Glutamatergic neuron (in vitro differentiated cells): ENCODE measurements at places on chromosomes 11 and 22. TPM values are rescaled to one million over a fixed set of nuclear protein-coding genes. Genes with fewer than 3 reads are reported as not detected.

The GLB1L3 gene
- 0.83 TPM for total RNA-seq

GRCh38 chr11:46555267-46556054 lies 38.4 kb downstream of the AMBRA1 start:
- DNase-seq, result no peak

GRCh38 chr11:131522851-131523250 lies 152.4 kb downstream of the NTM start:
- DNase-seq, result no peak

GRCh38 chr22:48794906-48795305 lies 1032.8 kb downstream of the BRD1 start:
- DNase-seq, result no peak

DNA sequence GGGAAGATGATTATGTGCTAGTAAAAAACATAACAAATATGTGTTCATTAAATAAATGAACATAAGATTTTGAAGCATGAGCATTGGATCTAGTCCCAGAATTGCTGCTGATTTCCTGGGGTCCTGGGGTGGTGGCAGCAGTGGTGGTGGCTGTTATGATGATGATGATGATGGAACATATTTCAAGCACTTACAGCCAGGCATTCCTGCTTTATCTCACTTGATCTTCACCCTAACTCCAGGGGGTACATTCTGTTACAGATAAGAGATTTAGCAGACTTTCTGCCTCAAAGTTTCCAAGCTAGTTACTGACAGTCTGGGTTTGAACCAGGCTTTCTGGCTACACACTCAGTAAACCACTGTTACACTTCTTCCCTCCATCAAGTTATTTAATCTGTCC lies 5.2 kb downstream of the TRAPPC4 start:
- no peak for DNase-seq

GRCh38 chr11:85779956-85780640 lies 30.8 kb downstream of the SYTL2 start:
- DNase-seq, result no peak

The TUBA8 gene
- total RNA-seq, result 3.7 TPM

The NAALAD2 gene
- total RNA-seq, result 7.2 TPM

DNA sequence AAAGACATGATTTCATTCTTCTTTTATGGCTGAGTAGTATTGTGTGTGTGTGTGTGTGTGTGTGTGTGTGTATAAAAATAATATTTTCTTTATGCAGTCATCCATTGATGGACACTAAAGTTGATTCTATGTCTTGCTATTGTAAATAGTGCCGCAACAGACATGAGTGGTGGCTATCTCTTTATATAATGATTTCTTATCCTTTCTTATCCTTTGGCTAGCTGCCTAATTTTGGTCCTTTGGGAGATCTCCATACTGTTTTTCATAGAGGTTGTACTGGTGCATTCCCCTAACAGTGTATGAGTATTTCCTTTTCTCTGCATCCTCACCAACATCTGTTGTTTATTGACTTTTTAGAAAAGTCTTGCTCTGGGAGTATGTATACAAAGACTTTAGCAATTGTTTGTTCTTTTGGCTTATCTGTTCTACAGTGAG lies 107.0 kb downstream of the STIM1 start:
- DNase-seq, result no peak

DNA sequence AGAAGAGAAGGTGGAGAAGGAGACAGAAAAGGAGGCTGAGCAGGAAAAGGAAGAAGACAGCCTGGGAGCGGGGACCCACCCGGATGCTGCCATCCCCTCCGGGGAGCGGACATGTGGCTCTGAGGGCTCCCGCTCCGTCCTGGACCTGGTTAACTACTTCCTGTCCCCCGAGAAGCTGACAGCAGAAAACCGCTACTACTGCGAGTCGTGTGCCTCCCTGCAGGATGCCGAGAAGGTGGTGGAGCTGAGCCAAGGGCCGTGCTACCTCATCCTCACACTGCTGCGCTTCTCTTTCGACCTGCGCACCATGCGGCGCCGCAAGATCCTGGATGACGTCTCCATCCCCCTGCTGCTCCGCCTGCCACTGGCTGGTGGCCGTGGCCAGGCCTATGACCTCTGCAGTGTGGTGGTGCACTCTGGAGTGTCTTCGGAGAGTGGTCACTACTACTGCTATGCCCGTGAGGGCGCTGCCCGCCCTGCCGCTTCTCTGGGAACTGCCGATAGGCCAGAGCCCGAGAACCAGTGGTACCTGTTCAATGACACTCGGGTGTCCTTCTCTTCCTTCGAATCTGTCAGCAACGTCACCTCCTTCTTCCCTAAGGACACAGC lies 21.4 kb downstream of the USP35 start:
- no peak for DNase-seq

DNA sequence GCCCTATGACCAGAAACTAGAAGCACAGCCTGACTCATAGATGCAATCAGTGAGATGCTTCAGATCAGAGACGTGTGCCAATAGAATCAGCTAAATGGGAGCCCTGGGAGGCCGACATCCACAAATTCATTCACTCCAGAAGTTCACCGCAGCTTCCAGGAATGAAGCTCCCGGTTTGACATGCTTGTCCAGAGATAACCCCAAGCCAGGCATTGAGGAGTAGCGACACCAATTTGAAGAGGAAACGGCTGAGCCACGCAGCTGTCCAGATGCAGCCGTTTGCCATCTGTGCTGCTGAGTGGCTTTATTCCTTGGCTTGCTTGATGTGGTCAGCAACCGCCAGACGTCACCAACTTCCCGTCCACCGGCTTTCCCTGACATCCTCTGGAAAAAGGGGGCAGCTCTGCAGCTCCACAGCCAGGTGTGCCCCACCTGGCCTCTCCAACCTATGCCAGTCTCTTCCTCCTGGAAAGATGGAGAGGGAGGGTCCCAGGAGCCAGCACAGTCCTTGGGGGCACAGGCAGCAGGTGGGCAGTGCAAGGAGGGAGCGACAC lies 123.9 kb upstream of the OPCML start:
- peak; percentile 29 for DNase-seq

GRCh38 chr11:27293515-27294417 lies 69.2 kb downstream of the CCDC34 start:
- no peak for DNase-seq

The TMPRSS13 gene
- 0.32 TPM for total RNA-seq

- no peak for DNase-seq
Observed at GRCh38 chr11:13358596-13359270, 81.1 kb downstream of the BMAL1 start.

The LARGE2 gene
- 3.0 TPM for total RNA-seq

DNA sequence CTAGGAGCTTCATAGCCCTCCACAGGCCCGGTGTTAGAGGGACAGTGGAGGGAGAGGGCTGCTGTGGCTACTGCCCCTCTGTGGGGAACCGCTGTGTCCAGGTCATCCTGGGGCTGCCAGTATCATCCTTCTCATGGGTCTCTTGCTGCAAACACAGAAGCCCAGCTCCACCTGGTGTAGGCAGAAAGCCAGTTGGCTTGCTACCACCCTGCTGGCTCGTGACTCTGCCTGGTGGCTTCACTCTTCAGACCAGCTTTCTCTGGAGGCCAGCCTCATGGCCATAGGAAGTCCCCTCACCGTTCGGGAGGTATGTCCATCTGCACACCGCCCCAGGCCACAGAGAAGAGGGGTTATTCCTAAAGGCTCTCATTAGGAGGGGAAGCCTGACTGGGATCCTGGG lies 19.4 kb upstream of the SUSD2 start:
- DNase-seq, result no peak

DNA sequence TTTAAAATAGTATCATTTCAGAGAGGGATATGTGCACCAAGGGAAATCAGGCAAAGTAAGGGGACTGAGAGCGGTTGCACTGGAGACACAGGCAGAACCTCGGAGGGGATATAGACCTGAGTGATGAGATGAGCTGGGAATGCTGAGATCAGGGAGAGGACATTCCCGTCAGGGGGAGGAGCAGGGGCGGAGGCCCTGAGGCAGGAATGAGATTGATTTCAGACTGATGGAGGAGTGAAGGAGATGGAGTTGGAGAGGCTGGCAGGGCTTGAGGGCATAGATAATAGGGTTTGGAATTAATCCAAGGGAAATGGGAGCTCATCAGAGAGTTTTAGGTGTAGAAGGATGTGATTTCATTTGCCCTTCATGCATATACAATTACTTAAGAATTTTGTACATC lies 13.2 kb downstream of the CD6 start:
- DNase-seq, result no peak

The OR51B5 gene
- total RNA-seq, result not detected
